Jurkat, Clone E6-1 (cell line): ENCODE measurements at places on chromosomes 2 and 18.

DNA sequence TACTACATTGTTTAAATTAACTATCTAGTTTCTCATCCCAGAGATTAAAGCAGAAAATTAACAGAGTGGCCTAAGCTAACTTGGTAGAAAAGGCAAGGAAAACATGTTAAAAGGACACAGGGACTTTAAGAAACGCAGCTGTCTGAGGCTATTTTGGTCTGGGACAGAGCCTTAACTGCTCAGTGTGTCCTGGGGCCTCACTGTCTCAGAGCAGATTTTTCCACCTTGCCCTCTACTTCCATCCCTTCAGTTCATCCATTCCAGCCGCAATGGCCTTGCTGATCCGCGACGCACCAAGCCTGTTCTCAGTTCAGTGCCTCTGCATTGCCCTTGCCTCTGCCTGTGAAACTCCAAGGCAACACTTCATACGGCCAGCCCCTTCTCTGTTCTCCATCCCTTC, 114.9 kb upstream of the OSR1 start:
- DNase-seq: no peak

DNA sequence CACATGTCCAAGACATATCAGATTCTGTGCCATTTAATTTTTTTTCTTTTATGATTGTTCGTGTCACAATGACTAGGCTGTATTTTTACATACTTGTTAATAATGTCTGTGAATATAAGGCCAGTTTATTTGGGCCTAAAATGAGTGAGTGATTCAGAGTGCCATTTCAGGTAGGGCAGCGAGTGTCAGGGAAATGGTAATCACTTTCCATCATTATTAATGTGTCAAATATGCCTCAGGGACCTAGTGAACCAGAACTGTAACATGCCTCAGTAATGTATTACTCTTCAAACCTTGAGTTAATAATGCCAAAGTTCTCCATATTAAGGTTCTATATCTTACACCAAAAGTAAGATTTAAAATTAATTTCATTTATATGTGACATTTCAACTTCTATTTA, 8.6 kb downstream of the FAM171B start:
- DNase-seq: no peak

DNA sequence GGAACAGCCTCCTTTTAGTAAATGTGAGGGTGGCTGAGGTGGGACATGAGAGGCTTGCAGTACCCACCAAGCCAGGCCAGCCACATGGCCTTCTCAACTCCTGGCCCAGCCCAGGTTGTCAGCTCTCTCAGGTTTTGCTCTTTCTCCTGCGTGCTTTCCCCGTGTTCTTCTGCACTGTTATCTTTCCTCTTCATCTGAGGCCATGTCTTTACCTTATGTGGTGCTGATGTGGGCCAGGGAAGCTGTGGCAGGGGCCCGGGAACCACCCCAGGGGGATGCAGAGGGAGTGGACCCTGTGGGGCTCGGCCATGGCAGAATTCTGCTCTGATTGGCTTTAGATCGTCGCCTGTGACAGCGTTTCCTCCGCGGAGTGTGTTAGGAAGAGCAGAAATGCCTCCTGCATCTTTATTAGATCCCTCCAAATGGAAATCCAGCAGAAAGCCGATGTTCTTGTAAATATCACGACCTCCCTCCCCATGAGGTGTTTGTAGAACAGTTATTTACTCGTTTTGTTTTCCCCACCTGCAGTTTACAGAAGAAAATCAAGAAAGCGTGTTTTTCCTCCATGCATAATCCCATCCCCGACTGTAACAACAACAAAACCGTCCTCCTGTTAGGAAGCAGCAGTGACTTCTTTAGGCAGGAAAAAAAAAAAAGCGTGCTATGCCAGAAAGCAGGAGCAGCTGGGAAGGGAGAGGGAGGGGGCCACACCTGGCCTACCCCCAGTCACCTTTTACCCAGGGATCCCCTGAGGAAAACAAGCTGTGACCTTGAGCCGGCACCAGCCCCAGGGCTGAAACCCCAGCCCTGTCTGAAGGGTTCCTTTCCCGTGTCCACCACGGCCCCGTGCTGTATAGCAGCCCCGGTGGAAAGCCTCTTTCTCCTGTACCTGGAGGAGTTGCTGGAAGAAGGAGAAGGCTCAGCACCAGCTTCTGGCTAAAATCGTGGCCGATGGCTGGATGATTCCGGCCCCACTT, 54.8 kb downstream of the HPCAL1 start:
- DNase-seq: no peak

DNA sequence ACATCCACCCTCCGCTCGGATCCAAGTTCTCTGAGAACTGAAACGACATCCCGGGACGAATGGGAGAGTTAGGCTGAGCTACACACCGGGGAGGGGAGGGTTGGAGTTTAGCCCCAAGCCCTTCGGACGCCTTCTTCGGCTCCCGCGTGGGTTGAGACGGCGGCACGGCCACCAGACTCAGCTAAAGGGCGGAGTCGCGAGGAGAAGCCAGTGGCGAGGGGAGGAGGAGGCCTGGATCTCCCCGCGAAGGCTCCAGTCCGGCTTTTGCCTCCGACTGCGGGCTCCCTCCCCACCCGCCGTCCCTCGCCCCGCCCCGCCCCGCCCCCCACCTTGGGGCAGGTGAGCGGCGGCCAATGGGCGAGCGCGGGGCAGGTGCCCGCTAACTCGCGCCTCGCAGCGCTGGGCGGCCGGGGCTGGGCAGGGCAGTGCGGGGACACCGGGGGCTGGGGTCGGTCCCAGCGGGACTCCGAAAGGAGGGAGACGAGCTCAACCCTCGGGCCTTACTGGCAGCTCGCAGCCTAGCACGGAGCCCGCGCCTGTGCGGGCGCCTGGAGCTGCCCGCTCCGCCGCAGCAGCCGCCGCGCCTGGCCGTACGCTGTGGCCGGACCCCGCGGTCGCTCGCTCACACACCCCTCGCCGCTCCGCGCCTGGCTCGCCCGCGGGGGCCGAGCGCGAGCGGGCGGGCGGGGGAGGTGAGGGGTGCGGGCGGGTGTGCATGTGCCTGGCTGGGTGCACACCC, at the start of gene EMX1:
TSS of gene EMX1 (plus strand) at position 382 of the 739 bp plus-strand sequence. CDS start at position 716, 334 bp downstream.
- DNase-seq: peak; percentile 16

DNA sequence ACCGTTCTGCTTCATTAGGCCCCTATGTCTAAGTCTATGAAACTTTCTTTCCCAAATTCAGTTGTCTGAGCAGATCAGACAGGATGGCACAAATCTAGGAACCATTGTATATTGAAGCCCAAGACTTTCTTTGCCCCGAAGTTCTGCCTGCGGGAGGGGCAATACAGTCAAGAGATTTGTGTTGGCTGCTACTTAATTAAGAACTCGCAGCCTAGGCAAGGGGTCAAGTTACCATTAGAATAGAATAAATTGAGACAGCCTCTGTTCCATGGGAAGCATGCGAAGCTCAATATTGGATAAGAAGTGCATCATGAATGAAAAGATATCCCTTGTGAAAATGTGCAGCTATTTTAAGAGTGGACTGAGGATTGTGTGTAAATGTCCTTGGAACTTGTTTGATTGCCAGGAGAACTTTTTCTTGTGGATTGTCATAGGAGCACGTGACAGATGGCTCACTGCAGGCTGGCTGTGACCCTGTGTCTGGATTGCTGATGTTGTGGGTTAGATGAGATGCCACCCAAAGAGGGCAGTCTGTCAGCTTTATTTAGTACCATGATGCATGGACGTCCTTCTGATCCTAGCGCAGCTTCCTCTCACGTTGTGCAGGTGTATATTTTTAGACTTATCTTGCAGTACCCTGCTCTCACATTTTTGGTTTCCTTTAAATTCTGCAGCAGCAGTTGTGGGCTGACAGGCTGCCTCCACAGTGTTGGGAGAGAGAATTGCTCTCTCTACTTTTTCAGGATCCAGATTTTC, 30.9 kb downstream of the HAUS1 start:
- DNase-seq: no peak

DNA sequence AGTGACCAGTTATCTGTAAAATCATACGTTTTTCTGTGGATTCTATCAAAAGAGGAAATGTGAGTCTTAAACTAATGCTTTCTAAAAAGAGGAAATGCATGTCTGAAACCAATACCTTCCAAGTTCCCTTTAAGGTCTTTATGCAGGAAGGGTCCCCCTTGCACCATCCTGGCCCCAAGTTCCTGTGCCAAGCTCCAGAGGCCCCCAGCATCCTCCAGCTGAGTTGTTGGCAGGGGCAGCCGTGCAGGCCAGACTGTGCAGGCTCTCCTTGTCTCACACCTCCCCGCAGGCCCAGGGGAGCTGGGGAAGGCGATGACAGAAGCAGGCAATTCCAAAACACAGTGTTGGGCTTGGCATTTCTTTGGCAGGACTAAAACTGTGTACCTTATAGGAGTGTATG, 39.2 kb downstream of the DPYSL5 start:
- no peak for DNase-seq

DNA sequence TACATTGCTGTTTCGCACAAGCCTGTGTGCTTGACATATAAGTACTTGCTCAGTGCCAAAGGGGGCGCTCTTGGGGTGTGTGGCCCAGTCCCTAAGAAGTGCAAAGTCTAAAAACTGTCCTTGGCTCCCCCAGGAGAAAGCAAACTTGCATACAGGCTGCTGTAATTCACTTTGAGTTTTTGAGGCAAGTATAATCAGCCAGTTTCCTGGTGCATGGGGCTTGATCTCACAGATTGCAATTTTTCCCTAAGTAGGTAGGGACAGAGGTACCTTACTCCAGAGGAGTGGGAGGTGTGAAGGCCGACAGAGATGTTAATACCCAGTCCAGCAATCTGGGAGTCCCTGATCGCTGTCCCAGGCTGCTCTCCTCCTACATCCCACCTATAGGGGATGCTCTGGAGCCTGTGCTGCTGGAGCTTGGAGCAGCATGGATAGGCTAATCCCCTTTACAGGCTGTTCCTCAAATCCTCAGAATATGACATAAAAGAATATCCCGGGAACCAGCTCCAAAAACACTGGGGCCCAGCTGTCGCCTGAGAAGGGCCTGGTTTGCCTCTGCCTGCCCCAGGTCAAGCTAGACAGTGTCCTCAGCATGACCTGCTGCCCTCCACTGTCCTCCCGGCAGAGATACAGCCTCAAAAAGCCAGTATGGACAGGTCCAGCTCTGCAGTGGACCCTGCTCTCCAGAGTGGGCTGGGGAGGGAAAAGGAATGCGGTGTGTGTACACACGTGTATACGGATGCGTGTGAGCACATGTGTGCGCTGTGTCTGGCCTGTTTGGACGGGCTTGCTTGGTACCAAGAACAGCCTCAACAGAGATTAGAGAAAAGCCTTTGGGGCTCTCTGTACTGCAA, 136.5 kb upstream of the HAAO start:
- DNase-seq: no peak
